B cell (primary cell): ENCODE measurements at places on chromosomes 7 and 10. TPM values are rescaled to one million over a fixed set of nuclear protein-coding genes. Genes with fewer than 3 reads are reported as not detected.

Gene TDRD1
- total RNA-seq = 0.22 and 0.29 TPM in 2 replicates

Gene LIPF
- not detected in 2 replicates for total RNA-seq

Gene CYP26C1
- 0.19 and 0.57 TPM in 2 replicates for total RNA-seq

Gene GLI3
- not detected in 2 replicates for total RNA-seq

Gene PON1
- not detected in 2 replicates for total RNA-seq

Gene RNLS
- total RNA-seq = 7.5 and 7.9 TPM in 2 replicates

Gene WIPF3
- not detected in 2 replicates for total RNA-seq

Gene BHLHA15
- total RNA-seq = 0.74 and 0.92 TPM in 2 replicates

Gene TRIM73
- total RNA-seq = 16.4 and 18.3 TPM in 2 replicates

Gene CLDN12
- total RNA-seq = 14.1 and 17.3 TPM in 2 replicates

Gene ATOH7
- not detected in 2 replicates for total RNA-seq

Gene IDI2
- not detected in 2 replicates for total RNA-seq

Gene CYP17A1
- total RNA-seq = not detected in 2 replicates

Gene CFAP58
- not detected in 2 replicates for total RNA-seq

Gene PLXDC2
- total RNA-seq = 0.07 and 0.19 TPM in 2 replicates

Gene MACROH2A2
- total RNA-seq = not detected in 2 replicates

Gene IGFBP1
- not detected in 2 replicates for total RNA-seq

Gene RTKN2
- total RNA-seq = 0.22 and 0.53 TPM in 2 replicates

Gene TMEM273
- 36.0 and 37.5 TPM in 2 replicates for total RNA-seq

Gene C10orf62
- not detected in 2 replicates for total RNA-seq

Gene NEUROD6
- not detected in 2 replicates for total RNA-seq

Gene CPVL
- total RNA-seq = 0.41 TPM in 1 of 2 replicates, not detected in the other
